ENCODE measurements at places on chromosomes 5 and 9. TPM values are rescaled to one million over a fixed set of nuclear protein-coding genes. Genes with fewer than 3 reads are reported as not detected.

DNA sequence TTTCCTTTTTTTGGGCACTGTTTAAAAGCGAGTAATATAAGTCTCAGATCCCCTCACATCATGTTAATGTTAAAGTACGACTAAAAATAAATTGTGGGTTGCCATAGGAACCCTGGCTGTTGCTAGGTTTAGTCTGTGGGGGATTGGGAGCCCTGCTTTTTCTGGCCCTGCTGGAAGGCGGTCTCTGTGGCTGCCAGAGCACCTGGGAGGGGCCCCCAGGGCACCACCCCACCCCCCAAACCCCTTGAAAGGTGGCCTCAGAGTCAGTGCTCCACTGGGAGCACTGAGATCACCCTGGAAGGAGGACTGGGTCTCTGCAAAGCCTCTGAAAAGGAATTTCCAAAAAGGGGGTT is 66.2 kb upstream of the NEURL1B start:
- DNase-seq, result no peak

DNA sequence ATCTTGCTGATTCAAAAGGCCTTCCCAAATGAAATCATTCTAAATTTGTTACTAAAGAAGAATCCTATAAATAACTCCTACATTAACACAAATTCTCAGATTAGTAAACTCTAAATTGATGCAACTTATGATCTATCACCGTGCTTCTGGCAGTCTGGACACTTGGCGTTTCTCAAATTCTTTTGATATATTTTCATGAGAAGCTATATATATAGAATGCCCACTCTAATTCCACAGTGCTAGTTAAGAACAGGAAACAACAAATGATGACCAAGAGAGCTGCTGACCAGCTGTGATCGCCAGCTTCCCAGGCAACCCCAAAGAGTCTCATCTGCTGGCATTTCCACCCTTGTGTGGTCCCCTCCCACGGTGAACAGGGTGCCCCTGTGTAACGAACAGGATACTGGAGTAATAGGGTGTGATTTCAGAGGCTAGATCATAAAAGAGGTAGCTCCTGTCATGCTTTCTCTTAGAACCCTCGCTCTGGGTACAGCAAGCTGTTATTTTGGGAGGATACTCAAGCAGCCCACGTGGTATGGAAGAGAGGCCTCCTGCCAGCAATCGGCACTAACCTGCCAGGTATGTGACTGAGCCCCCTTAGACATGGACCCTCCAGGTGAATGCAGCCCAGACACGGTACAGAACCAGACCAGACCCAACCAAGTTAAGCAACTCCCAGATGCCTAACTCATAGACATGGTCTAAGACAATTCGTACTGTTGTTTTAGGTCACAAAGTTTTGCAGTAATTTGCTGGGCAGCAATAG is 64.7 kb downstream of the CDC14B start:
- no peak for DNase-seq

DNA sequence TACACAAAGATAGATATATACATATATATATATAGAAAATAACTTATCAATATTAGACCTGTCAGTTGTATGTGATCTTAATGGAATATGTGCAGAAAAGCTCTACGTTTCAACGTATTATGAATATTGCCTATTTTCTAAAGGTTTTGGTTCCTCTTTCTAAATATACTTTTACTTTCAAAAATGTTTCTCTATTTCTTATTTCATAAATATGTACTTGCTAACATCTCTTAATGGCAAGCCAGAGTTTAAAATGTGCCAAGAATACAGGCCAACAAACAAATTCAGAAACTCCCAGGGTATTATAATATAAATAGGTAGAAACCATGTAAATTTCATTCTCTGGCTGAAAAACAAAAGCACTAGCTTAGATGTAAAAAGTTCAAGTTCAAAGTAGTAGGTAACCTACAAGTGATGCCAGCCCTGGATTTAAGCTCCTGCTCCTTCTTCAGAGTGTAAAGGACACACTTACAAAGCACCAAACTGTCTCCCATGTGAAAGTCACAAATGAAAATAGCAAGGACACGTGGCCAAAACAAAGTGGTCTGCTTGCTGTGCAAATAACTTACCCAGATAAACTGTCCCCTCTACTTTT is 685.1 kb upstream of the DMAC1 start:
- DNase-seq, result no peak

DNA sequence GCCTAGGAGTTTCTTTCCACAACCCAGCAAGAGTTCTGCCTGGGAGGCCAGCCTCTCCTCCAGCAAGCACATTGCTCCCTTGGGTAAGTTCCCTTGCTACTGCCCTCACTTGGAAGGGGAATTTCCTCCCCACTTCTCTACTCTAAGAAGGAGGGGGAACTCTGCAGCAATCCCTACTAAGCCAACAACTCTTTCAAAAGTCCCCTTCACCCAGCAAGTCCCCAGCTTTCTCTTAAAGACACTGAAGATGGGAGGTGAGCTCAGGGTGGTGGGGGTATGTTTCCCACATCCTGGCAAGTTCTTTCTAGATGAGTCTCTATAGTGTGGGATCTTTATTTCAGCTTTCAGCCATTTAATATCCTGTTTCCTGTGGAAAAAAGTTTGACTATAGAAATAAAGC is 49.0 kb downstream of the PDE8B start:
- DNase-seq, result no peak

- DNase-seq, result peak; percentile 7
Measured at GRCh38 chr5:1343931-1344901, 683 bp downstream of the CLPTM1L start.

DNA sequence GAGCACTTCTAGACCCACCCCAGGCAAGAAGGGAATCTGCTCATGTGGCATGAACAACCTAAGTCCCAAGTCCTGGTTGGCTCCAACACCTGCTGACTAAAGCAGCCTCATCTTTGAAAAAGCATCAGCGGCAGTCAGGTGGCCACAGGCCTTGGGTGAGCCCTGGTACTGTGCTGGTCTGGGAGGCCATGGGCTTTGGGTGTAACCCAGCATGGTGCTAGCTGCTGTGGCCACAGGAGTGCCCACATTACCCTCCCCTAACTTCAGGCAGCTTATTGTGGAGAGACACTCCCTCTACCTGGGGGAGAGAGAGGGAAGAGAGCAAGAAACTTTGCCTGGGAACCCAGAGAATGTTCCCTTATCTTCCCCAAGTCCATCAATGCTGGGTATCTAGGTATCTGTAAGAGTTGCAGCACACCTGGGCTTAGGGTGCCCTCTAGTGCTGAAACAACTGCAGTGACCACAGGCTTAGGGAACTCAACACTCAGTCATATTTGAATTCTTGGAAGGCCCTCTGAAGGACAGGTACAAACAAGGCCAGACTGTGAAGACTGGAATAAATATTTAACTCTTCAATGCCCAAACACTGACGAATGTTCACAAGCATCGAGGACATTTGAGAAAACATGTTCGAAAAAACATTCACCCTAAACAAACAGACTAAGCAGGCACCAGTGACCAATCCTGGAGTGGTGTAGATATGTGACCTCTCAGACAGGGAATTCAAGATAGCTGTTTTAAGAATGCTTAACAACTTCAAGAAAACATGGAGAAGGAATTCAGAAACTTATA is 69.9 kb upstream of the OR2K2 start:
- peak; percentile 84 for DNase-seq

DNA sequence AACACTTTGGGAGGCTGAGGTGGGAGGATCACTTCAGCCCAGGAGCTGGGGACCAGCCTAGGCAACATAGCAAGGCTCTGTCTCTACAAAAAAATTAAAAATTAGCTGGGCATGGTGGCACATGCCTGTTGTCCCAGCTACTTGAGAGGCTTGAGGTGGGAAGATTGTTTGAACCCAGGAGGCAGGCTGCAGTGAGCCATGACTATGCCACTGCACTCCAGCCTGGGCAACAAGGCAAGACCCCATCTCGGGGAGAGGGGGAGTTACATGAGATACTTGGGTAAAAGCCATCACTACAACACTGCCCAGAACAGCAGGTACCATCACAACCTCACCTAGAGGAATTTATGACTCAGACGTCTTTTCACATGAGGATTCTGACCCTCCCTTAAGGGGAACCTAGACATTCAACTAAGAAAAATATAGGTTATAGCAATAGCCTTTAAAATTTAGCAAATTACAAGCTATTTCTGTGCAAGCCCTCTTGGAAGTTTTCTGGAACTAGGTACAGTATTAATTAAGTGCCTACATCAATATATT is 143.5 kb downstream of the NFIB start:
- DNase-seq, result peak; percentile 68

GRCh38 chr5:153831973-153832372 is 206.7 kb downstream of the FAM114A2 start:
- peak; percentile 14 for DNase-seq

DNA sequence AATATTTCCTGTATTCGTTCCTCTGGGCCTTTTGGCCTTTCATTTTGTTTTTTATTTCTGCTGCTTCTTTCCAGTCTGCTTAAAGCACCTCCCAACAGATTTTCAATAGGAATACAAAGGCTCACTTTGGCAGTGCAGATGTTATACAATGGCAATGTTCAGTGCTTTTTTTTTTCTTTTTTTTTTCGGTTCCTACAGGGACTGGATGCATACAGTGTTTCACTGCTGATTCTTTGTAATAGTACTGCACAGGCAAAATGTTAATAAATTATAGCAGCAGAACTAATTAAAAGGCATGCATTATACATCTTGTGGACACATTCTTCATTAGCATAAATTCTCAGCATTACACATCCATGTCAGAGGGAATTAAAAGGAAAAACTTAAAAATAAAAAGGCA is 356.6 kb upstream of the C9orf72 start:
- no peak for DNase-seq

Gene MACROH2A1
- total RNA-seq, result 235 TPM

DNA sequence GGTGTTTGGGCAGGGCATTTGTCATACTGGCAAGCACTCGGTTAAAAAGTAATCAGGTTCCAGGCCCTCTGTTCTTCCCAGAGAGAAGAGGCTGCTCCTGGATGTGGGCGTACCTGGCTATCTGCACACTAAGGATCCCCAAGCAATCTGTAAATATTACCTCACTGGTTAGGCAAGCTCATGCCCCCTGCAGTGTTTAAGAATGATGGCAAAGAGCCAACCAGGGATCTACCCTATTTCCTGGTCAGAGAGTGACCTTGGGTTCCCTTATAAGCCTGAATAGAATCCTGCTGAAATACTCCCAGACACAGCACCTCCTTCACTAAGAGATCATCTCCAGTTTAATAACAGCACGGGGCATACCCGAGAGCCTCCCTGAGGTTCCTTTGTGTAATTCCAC is 181.2 kb downstream of the PIK3R1 start:
- DNase-seq, result peak; percentile 45

Gene SERF1A
- 0.53 TPM for total RNA-seq

- no peak for DNase-seq
Measured at GRCh38 chr9:138023394-138024124, 146.0 kb downstream of the CACNA1B start.

Gene MBLAC2
- 3.2 TPM for total RNA-seq

Gene ADGRD2
- not detected for total RNA-seq

DNA sequence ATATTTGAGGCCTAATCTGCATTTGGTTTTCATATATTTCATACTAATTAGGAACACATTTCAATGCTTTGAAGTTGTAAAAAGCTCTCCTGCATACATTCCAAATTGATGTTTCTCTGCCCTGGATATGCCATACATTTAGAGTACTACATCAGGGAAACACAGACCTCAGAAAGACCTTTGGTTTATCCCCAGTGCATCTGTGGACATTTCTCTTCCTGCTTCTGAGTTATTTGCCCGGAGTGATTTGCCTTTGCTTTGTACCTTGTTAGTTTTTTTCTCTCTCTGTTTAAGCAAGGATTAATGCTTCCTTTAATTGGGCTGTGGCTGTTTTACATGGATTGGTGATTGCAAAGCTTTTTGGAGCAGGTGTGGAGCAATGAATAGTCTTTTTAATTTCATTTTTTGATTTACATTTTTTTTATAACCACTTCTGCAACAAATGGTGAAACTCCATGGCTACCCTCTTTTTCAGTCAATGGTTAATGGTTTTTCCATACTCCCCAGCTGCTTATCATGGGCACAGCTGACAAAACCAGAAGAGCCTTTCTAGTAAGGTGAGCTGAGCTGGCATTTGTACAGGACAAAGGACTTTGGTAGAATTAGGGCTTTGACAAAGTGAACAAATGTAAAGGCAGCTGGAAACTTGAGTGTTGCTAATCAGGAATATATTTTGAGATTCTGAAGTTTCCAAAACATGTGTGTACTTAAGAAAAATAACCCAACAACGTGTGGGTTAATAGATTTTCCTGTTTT is 54.2 kb downstream of the ZSWIM6 start:
- DNase-seq, result no peak
